GM12865 (cell line): ENCODE measurements at places on chromosomes 1 and 21.

DNA sequence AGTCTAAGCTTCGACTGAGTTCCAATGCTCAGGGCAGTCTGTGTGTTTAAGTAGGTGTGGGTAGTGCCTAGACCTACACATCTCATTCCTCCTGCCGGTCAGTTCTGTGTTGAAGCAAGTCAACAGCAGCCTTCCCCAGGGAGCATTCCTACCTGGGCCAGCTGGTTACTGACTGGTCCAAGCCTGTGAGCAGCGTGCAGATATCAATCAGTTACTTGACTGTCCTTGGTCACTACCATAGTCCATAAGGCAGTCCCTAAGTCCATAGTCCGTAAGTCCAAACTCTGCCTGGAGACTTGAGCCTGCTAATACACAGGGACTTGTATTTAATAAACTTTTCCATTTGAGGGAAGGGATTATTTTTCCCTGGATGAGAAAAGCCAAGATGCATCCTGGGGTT, 171.9 kb downstream of the PGBD5 start:
- no peak for DNase-seq

DNA sequence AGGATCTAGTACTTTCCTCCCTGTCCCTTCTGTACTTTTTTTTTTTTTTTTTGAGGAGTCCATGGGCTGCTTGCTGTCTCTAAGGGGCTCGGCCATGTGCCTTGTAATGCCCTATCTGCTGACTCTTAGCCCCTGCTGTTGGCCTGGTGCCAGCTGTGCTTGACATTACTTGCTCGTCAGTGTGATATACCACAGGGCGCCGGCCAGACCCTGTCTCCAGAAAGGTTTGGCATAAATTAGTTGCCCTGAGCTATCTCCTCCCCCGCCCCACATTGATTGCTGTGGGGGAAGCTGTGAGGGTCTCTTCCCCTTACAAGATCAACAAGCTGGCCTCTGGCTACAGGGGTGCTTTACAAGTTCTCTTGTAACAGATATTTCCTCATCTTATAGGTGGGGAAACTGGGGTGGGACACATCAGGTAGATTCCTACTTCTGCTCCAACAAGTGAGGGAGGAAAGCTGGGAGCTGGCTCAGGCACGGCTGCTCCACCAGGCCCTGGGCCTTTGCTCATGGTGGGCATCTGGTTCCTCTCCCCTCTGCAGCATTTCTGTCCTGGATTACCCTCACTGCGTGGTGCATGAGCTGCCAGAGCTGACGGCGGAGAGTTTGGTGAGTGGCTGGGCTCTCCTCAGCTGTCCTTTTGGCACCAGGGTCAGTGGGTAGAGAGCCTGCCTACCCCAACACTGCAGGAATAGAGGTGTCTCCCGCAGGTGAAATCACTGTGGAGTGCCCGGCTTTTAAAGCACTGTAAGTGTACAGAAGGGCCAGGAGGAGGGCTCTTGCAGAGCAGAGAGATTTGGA, 15.6 kb downstream of the STRIP1 start:
- DNase-seq, result no peak

GRCh38 chr1:201486187-201486586, 17.2 kb upstream of the PHLDA3 start:
- no peak for DNase-seq

- peak; percentile 52 for DNase-seq
Observed at GRCh38 chr1:30929135-30929889, 20.8 kb upstream of the SDC3 start.

DNA sequence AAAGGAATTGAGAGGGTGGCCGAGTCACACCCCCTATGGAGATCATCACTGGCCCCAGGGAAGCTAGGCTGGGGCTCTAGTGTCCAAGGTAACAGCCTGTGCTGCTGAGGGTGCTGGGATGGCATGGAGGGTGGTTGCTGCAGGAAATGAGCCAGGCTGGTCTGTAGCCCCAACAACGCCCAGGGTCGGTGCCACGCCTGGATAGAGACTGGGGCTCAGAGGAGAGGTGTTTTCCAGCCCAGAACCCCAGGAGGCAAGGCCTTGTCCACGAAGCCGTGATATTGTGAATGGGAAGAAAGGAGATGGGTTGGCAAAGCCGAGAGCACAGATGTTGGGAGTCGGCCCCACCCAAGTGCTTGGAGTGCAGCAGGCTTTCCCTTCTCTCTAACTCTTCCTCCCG, 68.9 kb upstream of the ACTRT2 start:
- DNase-seq, result no peak

DNA sequence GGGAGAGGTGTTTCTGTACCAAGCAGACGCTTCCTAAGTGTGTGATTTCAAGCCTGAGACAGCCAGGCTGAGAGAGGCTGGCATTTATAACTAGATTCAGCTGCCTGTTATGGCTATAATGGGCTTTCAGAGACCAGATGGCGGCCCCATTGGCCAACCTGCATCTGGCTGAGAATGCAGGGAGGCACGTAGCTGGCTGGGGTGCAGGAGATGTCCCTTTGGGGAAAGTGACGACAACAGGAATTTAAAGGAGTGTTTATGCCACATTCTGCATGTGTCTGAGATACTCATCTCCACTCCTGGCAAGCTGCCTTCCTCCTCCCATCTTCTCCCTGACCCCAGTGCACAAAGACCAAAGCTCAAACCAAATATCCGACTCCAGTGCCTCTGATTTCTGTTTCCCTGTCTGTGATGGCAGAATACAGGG, 21.3 kb upstream of the CCDC190 start:
- no peak for DNase-seq

DNA sequence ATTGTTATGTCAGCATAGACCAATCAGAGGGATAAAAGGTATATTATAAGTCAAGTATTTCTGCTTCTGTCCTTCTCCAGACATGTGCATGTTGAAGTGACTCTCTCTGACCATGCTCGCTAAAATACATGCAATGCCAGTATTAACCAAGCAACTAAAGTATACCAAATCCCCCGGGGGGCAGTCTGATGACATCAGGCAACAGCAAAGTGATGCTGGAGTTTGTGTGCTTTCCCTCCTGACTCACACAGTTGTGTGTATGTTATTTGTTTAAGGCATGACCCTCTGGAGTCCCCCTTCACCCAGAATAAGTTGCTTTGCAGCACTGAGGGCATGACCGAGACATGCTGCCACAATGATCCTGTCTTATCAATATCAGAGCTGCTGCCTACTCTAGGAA, 2.1 kb downstream of the BRINP2 start:
- no peak for DNase-seq

- DNase-seq, result no peak
Observed at GRCh38 chr1:231803353-231803752, 176.8 kb downstream of the DISC1 start.

DNA sequence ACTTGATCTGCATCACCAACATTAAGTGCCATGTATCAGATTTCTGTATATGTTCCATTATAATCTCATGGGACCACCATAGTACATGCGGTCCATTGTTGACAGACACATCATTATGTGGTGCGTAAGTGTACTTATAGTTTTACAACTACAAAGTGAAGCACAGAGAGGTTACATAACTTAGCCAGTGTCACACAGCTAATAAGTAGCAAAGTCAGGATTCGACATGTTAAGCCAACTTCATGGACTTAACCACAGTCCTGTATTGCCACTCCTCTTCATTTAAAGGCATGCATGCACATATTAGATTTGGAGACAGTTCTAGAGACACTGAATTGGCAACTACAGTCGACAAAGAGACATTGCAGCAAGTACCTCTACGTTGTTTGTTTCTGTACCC, 120.5 kb downstream of the ATF6 start:
- no peak for DNase-seq

- DNase-seq, result no peak
Observed at GRCh38 chr21:31279986-31280385, 64.1 kb downstream of the TIAM1 start.

DNA sequence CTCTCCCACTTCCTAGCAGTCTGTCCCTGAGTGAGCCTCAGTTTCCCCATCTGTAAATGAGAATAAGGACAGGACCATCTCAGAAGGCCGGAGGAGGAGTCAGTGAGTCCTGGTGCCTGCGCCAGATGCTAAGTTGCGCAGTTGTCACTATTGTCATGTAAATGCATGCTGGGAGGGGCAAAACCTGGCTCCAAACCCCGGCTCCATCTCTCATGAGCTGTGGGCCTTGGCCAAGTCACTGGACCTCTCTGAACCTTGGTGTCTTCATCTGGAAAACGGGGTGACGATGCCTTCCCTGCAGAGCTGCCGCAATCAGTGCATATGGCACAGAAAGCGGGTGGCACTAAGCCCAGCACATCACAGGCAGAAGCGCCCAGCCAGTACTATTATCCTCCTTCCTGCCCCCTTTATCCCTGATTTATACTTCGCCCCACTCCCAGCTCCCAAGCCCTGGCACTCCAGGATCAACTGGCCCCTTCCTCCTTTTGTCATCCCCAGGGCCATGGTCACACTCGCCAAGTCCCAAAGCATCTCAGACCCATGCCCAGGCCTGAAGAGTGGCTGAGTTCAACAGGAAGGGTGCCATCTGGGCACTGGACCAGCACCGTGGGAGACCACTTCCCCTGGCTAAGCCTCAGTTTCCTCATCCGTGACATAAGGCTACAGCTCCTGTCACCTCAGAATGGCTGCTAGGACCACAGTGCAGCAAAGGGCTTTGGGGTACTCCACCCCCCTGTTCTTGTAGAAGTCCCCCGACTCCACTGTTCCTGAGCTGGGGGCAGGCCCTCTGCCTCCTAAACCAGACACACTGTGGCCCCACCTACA, 4.3 kb upstream of the PLEKHG5 start:
- no peak for DNase-seq

- DNase-seq, result no peak
Observed at GRCh38 chr1:196738730-196739129, 35.9 kb upstream of the CFHR3 start.

DNA sequence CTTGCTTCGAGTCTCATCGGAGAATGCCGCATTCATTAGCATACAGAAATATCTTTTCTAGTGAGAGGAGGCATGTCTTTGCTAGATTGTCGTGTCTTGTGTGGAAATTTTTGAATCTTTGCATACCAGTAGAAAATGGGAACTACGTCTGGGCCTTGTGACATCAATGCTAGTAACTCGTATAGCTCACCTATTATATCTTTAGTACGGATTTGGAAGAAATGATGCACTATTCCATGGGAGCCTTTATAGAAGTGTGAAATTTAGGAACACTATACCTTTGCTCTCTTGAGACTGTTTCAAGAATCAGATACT, 835 bp downstream of the UHMK1 start:
- DNase-seq, result peak; percentile 21

GRCh38 chr21:42581993-42582786, 68.5 kb downstream of the SLC37A1 start:
- no peak for DNase-seq

GRCh38 chr1:46118856-46119255, 13.6 kb downstream of the PIK3R3 start:
- no peak for DNase-seq

- DNase-seq, result no peak
Observed at GRCh38 chr1:8717148-8717547, 100.3 kb downstream of the RERE start.

DNA sequence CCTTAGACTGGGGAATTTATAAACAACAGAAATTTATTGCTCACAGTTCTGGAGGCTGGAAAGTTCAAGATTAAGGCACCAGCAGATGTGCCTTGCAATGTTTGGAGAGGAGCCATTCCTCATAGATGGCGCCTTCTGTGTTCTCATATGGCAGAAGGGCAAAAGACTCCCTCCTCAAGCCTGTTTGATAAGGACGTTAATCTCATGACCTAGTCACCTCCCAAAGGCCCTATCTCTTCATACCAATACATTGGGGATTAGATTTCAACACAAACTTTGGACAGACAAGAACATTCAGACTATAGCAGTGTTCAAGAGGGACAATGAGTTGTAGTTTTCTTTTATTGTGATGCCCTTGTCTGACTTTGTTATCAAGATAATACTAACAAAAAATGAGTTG, 34.3 kb downstream of the PSMG1 start:
- no peak for DNase-seq

- no peak for DNase-seq
Observed at GRCh38 chr21:40704141-40704540, 142.8 kb downstream of the DSCAM start.

DNA sequence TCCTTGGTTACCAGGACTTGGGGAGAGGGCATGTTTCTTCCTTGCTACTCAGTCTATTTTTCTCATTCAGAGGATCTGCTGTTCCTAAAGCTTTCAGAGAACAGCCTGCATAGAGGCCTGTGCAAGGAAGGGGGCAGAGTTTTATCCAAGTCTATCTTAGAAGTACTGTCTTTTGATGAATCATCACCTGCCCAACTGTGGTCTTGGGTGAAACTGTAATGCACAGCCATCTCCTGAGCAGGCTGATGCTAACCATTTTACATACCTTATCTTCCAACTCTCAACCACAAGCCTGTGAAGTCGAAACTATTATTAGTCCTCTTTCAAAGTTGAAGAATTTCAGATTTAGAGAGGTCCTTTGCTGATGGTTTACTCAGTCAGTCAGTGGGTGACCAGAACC, 368.0 kb downstream of the HHAT start:
- DNase-seq, result peak; percentile 87

DNA sequence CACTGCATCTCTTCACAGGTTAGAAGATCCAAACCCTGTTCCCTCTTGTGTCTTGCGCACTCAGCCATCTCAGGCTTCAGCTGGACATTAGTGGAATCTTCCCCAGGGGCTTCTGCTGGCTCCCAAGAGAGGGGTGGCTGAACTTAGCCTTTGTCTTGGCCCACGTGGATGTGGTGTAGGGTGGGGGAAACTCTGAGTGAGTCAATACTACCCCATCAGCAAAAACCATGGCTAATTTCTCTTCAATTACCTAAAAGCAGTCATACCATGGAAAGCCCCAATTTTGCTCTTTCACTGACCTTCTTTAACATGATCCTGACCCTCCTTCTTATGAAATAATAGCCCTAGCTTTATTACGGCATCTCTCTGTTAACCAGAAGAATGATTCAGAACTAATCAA, 72.5 kb upstream of the RAB3GAP2 start:
- peak; percentile 62 for DNase-seq

DNA sequence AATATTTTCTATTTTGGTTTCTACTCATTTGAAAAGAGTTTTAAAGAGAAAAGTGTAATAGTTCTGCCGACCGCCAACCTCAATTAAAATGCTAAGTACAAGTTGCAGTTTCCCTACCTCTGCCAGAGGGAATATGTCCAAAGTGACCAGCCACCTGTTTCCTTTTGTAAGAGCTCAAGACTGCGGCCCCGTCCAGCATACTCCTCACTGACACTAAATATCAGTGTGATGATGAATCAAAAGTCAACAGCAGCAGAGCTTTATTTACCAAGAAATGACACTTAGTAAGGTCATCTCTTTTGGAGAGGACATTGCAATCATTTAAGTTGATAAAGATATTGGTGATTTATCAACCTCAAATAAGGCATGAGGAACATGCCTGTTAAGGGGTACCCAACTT, 57.4 kb upstream of the NRIP1 start:
- DNase-seq, result no peak

DNA sequence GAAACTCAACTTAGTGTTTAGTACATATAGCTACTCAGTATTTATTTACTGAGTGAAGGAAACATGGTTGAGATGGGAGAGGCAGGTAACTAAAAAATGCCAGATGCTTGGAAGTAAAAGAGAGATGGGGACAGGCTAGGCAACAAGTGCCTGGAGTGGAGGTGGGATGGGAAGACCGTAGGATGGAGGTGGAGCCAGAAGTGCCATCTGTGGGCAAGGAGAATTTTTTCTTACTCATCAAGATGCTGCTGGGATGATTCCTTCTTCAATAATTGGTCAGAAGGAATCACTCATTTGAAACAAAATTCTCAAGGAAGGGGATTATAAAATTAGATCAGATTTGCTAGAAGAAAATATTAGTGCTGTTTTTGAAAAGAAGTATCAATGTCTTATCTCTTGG, 72.9 kb downstream of the IFI44 start:
- no peak for DNase-seq
